ENCODE measurements at places on chromosomes 5 and 9.

DNA sequence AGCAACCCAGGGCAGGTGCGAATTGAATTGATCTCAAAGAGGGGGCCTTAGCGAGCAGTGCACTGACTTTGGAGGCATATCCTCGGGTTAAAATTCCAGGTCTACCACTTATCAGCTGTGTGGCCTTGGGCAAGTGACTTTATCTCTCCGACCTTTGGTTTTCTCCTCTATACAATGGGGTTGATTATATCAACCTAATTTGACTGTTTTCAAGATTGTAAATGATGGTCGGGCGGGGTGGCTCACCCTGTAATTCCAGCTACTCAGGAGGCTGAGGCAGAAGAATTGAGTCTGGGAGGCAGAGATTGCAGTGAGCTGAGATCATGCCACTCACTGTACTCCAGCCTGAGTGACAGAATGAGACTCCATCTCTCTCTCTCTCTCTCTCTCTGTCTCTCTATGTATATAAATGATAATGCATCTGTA lies 18.7 kb downstream of the SPRY4 start:
- DNase-seq: no peak

- no peak for DNase-seq
Observed at GRCh38 chr9:1047591-1048230, 2.4 kb upstream of the DMRT2 start.

GRCh38 chr9:89885156-89885555 lies 280.3 kb downstream of the GADD45G start:
- DNase-seq: no peak

DNA sequence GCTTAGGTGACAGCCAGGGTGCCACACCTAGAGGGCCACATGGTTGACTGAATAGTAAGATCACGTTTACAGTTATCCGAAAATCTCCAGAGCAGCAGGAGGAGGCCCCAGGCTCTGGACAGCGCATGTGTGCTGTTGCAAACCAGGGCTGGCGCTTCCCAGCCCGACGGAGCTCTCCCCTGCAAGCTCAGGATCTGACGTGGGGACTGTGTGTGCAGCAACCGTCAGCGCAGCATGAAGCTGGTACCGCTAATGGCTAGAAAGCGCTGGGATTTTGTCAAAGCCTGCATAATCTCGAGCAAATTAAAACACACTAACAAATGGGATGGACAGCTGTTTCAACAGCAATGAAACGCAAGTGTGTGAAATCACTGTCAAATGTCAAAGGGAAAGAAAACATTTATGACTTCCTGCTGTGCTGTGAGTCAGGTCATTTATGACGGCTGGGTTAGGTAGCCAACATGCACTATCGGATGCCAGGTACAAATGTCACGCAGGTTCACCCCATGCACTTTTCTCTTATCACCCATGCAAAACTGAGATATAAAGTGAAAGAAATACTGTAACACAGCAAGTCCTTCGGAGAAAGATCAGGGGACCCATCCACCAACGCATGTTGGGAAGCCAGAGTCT lies 7.5 kb downstream of the SURF4 start:
- no peak for DNase-seq

DNA sequence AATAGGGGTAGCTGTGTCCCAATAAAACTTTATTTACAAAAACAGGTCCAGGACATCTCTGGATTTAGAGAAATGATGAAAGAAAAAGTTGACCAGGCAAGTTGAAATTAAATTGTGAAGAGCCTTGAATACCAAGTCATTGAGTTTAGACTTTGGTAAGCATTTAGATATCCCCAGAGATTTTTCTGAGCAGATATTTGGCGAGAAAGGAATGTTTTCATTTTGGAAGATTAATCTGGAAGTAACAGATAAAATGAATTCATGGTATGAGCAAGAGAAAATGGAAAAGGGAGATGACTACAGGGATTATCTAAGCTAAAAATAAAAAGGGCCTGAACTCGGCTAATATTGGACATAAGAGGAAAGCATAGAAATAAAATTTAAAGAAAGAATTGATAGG lies 157.6 kb downstream of the ACTL7B start:
- no peak for DNase-seq

DNA sequence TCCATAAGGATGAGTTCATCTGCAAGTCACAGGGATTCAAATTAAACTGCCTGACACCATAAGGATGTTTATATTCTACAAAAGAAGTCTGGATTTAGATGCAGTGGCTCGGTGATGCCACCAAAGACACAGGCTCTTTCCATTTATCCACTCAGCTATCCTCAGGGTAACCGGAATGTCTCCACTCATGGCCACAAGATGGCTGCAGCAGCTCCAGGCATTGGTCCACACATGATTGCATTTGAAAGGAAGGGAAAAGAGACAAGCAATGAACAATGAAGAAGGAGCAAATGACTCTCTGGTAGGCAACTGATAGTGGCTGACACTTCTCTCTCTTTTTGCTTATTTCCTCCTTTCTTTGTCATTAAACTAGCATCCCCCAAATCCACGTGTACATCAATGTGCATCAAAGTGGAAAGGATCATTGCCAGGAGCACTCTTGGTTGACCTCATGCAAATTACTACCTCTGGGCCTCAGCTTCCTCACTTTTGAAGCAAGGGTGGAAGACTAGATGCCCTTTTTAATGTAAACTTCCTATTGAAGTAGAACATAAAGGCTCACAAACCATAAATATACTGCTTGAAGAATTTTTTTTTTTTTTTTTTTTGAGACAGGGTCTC lies 7.2 kb upstream of the SNX30 start:
- DNase-seq: peak; percentile 66

DNA sequence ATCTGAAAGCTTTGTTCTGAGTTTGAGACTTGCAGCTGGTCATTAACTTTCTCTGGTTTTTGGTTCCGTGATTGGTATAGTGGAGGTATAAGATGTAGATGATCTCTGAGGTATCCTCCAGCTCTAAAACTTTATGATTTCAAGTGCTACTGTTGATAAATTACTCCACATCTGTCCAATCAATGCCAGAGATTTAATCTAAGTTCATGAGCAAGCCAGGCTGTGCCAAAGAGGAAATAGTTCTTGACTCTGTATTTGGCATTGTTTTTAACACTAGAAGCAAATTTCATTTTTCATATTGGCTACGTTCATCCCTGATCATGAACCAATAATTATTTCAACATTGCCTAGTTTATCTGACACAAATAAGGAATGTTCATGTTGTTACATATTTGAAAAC lies 28.5 kb upstream of the CHD1 start:
- DNase-seq: no peak

DNA sequence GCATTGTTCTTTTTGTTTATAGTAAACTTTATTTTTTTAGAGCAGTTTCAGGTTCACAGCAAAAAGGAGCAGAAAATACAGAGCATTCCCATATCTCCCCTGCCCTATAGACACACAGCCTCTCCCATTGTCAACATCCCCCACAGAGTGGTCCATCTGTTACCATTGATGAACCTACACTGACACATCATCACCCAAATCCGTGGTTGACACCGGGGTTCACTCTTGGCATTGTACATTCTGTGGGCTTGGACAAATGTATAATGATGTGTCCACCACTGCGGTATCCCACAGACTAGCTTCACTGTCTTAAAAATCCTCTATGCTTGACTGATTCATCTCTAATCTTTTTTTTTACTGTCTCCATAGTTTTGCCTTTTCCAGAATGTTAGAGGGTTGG lies 120.7 kb upstream of the SPATA31C2 start:
- no peak for DNase-seq

DNA sequence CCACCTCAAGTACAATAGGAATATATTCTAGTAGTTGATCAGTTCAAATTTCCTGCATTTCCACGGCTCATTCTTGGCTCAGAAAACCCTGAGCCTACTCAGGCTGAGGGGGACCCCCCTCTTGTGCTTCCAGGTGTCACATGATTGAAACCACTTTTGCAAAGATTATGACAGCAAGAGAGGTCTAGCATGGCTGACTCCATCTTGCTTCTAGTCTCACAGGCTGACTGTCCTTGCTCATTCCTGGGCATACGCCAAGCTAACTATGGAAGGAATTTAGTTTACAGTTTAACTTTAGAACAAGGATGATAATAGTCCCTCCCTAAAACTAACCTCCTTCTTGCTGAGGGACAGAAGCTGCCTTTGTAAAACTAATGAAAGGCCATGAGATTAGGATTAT lies 154.1 kb downstream of the SNX18 start:
- no peak for DNase-seq

GRCh38 chr9:100591139-100591538 lies 13.3 kb downstream of the CAVIN4 start:
- DNase-seq: no peak

GRCh38 chr9:36040271-36040925 lies 3.7 kb downstream of the RECK start:
- no peak for DNase-seq
